Natural killer cell (primary cell): ENCODE measurements at places on chromosomes 3 and 15.

- no peak for DNase-seq
Observed at GRCh38 chr3:155991847-155992246, 121.4 kb downstream of the GMPS start.

DNA sequence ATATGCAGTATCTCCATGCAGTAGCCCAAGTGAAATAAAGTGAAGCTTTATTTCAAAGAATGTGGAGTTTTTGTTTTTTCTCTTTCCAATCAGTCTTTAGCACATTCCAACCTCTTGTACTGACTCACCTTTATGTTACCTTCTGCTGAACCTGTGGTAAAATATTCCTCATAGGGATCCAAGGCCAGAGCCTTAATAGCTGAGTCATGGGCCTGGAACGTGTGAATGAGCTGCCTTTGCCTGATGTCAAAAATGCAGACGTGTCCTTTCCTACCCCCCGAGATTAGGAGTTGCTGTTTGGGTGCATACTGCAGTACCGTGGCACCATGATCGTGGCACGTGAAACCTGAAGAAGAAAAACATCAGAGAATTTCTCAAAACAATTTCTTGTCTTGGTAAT, 108.5 kb downstream of the GLDN start:
- no peak for DNase-seq

DNA sequence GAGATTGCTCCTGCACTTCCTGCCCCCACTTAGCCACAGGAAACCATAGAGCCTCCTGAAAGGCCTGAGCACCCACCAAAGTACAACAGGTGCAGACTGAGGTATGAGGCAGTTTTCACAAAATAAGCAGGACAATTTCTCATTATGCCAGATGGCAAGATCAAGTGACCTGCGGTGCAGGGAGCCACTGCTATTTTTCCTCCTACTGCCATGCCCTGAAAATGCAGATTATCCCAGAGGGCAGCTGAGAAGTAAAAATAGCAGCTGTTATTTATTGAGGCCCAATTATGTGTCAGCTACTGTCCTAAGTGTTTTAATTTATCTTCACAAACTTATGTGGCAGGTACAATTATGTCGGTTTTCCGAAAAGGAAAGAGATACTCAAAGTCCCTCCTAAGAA, 209.5 kb upstream of the ST8SIA2 start:
- no peak for DNase-seq

- DNase-seq = no peak
Observed at GRCh38 chr15:83843471-83843871, 189.5 kb downstream of the ADAMTSL3 start.

DNA sequence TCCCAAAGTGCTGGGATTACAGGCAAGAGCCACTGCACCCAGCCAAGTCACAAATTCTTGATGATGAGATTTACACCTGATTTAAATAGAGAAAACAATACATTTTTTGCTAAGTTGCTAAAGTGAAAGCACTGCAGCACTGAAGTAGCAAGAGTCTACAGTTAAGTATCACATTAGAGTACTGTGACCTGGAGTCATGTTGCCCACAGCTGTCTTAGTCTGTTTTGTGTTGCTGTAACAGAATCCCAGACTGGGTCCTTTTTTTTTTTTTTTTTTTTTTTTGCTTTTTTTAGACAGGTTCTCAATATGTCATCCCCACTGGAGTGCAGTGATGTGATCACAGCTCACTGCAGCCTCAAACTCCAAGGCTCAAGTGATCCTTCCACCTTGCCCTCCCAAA, 23.2 kb upstream of the GNB4 start:
- no peak for DNase-seq

- no peak for DNase-seq
Observed at GRCh38 chr15:59317211-59317610, 55.5 kb downstream of the MYO1E start.

- no peak for DNase-seq
Observed at GRCh38 chr3:15267502-15267901, 61.5 kb downstream of the CAPN7 start.

DNA sequence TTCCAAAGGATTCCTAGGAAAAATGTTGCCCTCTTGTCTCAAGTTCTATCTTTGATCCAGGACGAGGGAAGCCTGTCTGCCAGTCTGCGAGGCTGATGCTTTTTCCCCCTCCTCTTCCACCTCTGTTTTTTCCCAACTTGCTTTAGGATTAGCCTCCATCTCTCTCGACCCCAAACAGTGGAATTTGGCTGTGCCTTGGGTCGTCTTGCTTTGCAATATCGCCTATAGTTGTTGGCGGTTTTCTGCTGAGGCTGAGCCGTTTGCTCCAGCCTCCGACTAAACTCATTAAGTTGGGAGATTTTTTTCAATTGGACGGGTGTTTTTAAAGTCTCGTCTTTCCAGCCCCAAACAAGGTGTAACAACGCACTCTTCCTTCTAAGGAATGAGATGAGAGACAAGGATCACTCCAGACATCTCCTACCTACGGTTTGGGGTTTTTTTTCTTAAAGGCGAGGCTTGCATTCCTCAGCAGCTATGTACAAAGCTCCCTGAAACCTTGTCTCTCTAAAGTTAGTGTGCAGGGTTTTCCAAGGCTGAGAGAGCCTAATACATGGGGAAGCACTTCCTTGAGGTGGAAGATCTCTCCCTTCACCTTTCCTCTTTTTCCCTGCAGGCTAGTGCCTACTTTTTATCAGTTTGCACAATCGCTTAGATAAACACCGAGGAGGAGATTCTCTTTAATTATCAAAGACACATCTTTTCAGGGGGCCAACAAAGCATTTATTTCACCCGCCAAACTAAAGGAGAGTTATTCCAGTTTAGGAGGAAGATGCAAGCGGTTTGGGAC, 4.8 kb upstream of the NR2F2 start:
- DNase-seq = no peak

GRCh38 chr15:39682366-39682765, 100.3 kb downstream of the FSIP1 start:
- DNase-seq = no peak

GRCh38 chr15:39736412-39737195, 46.0 kb downstream of the FSIP1 start:
- DNase-seq = no peak

DNA sequence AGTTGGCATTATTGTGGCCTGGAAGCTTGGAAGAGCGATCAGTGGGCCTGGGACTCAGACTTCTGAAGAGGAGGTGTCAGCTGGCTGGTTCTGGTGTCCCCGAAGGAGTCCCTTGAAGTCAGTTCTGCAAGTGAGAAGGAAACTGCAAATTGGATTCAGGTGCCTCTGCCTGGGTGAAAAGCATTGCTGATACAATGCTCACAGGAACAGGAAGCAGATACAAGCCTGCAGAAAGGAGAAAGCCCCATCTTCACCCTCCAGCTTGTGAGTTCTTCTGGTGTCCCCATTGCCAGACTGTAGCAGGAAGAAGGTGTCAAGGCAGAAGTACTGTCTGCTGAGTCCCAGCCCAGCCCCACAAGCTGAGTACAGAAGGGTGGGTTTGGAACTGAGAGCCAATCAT, 271.3 kb downstream of the PLOD2 start:
- no peak for DNase-seq

DNA sequence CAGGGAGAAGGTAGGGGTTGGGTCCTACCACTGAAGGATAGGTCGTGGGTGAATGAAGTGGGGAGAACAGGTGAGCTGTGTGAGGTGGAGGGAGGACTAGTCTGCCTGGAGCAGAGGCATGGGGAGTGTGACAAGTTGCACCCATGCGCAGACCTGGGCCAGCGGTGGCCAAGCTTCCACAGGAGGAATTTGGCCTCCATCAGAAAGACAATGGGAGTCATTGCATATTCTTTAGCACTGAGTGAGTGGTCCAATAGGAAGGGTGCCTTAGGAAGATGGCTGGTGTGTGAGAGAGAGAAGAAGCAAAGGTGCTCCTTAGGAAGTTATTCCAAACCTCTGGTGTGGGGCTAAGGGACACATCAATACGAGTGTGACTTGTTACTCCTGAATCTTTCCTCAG, 191.1 kb downstream of the KCNAB1 start:
- no peak for DNase-seq

DNA sequence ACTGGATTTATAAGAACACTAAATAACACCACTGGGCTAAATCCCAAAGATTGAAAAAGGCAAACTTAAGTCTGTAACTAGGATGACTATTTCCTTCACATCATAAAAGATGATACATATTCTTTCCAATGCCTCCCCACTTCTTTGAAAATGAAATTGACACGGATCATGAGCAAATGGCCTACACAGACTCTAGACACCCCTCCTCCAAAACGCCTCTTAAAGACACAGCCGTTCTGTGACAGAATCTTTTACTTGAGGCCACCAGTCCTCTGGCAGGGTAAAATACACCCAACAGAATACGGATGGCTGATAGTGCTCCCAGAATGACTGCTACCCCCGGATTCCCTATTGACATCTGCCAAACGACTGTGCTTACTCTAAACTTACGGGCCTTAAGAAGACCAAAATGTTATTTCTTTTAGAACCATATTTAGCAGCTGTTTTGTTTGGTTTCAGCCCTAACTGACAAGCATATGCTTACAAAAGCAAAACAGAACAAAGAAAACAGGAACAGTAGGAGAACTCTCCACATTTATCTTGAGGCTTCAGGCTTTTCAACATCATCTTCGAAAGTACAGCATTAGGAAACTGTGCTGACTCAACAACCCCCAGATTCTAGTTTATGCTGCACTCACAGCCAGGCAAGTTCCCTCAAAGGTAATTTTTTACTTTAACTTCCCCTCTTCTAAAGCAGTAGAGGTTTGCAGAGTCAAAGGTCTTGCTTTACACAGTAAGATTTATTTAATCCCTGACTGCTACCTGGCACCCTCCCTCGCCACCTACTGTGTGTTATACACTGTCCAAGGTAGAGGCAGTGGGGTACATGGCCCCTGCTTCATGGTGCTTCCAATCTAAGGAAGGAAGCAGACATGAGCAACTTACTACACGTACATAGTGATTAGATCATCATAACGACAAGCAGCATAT, 84.3 kb downstream of the TNIK start:
- DNase-seq = no peak

DNA sequence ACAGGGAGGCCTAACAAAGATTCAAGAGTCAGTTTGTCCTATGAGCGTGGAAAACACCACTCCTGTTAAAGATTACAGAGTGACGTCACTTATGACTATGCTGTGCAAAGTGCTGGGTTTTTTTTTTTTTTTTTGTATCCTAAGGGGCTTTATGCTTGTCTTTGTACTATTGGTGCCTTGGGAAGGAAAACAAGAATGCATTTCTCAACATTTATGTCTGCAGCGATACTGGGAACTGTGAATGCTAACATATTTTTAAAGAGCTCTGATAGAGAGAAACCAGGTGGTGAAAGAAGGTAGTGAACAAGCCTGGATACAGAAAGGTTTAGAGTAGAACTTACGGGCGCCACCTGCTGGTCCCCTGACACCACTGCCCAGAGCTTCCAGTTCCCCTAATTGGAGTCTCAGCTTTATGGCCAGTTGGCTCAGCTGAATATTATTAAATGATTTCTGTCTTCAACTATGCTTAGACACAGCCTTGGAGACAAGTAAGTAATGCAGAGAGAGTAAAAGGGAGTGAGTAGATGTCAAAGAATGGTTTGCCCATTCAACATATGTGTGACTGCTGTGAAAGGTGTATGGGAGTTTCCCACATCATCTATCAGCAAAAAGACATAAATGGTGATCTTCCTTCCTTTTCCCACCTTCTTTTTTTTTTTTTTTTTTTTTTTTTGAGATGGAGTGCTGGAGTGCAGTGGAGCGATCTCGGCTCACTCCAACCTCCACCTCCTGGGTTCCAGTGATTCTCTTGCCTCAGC, 807.9 kb upstream of the CFAP20DC start:
- DNase-seq = peak; percentile 86

DNA sequence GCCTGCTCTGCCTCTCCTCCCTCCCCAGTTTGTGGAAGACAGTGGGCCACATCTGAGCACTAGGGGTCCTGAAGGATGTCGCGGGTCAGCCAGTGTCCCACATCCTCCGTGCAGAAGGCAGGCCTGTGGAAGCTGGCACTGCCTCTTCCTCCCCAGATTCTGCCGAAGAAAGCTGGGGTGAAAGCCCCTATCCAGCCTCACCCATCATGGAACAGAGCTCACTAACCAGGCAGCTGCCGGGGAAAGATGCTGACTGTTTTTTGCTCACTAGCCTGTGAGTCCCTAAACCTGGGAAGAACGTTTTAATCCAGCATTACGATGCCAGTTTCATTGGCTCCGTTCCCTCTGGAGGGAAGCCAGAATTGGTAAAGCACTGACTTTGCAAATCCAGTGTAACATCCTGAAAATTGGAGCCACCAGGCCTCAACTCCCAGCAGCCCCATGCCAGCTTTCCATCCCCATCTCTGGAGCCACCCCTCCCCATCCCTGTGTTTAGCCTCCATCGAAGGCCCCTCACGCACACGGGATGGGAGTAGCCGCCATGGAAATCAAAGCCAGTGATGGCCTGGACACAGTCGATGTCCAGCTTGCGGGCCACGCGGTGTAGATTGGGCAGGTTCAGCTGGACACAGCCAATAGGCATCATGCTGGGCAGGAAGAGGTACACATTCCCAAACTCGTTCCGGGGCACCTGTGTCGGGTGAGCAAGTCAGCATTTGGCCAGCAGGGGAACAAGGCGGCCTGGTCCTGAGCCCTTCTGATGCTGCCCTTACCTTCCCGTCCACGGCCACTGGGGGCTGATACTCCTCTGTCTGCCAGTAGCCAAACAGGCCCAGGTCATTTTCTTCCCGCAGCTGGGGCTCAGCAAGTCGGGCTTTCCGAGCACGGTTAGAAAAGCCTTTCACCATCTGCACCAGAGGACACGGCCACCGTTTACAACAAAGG, 23.5 kb downstream of the TMEM43 start:
- DNase-seq = no peak

DNA sequence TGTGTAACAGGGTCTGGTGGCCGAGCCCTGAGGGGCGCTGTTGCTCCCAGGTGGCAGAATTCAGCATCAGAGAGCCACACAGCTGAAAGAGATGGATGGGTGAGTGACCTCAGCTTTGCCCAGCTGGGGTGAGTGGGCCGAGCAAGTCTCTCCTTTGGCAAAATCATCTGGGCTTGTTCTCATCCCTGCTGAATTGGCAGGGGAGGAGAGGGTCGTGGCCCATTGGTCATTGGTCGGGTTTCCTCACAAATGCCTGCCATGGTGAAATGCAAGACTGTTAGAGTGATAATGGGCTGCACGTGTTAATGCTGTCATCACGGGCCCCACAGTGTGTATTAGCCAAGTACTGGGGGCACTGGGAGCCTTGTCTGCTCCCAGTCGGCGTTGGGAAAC, 15.9 kb downstream of the ABHD2 start:
- DNase-seq = no peak

GRCh38 chr3:108983051-108983450, 29.4 kb upstream of the GUCA1C start:
- DNase-seq = no peak

- no peak for DNase-seq
Observed at GRCh38 chr15:35320911-35321310, 225.1 kb downstream of the DPH6 start.
